NCI-H1105 treated with DMSO at 0.1 percent for 48 hours (cell line): ENCODE measurements at places on chromosomes 6 and 20.

- peak; percentile 63 for DNase-seq
These were observed 5.2 kb downstream of the SIRPA start for GRCh38 chr20:1900321-1900801.

DNA sequence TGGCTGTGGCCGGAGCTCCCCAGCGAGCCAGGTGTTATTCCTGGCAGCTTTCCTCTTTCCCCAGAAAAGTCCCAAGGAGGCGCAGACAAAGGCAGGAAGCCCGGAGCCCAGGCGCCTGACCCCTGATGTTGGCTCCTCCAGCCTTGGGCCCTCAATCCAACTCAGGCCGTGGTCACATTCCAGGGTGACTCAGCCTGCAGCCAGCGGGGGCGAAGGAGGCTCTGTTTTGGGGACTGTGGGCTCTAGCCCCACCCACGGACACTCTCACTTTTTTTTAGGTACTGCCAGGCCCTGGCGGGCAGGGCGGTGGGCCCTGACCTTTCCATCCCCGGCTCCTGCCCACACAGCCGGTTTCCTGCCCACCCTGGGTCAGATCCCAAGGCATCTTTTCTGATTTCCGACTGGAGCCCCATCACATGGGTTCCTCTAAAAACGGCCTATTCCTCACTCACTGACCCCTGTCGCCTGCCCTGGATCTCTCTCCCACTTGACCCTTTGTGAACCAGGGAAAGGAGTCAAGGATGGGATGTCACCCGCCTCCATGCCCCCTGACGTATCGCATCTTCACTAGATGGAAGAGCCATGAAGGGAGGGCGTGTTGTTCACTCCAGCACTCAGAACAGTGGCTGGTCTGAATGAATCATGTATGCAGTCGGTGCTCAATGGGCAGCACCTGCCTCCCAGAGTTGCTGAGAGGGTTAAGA lies 5.5 kb downstream of the PTGIS start:
- DNase-seq = no peak

DNA sequence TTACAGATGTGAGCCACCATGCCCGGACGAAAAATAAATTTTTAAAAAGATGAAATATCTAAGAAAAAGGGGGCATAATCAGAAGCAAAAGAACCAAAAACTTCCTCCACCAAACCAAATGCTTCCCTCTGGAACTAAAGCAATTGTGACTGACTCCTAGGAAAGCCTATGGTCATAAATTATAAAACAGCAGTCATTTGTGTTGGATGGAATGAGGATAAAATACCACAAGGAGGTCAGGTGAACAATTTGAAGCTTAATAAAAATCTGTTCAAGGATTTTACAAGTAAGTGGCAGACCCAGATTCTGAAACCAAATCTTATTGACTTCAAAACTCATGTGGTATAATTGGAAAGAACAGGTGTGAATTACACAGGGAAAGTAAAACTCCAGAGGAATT lies 114.5 kb downstream of the KIF13A start:
- DNase-seq = no peak

DNA sequence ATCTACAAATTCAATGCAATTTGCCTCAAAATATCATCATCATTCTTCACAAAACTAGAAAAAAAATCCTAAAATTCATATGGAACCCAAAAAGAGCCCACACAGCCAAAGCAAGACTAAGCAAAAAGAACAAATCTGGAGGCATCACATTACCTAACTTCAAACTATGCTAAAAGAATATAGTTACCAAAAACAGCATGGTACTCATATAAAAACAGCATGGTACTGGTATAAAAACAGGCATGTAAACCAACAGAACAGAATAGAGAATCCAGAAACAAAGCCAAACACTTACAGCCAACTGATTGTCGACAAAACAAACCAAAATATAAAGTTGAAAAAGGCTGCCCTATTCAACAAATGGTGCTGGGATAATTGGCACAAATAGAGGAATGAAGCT lies 278.1 kb downstream of the TPBG start:
- no peak for DNase-seq

GRCh38 chr6:119499797-119500196 lies 150.2 kb upstream of the MAN1A1 start:
- no peak for DNase-seq

GRCh38 chr6:126002755-126003679 lies 16.7 kb downstream of the TRMT11 start:
- DNase-seq = no peak

DNA sequence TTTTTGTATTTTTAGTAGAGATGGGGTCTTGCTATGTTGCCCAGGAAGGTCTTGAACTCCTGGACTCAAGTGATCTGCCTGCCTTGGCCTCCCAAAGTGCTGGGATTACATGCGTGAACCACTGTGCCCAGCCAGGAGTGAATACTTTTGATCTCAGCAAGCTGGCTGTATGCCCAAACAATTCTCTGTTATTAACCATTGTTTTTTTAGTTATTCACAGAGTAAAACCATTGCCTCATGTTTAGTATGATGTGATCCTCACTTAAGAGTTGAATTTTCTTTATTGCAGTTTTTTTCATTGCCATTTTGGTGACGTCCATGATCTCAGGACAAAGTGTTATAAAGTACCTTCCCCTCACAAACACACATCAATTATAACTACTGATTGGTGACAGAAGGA lies 14.8 kb downstream of the C6orf141 start:
- no peak for DNase-seq

DNA sequence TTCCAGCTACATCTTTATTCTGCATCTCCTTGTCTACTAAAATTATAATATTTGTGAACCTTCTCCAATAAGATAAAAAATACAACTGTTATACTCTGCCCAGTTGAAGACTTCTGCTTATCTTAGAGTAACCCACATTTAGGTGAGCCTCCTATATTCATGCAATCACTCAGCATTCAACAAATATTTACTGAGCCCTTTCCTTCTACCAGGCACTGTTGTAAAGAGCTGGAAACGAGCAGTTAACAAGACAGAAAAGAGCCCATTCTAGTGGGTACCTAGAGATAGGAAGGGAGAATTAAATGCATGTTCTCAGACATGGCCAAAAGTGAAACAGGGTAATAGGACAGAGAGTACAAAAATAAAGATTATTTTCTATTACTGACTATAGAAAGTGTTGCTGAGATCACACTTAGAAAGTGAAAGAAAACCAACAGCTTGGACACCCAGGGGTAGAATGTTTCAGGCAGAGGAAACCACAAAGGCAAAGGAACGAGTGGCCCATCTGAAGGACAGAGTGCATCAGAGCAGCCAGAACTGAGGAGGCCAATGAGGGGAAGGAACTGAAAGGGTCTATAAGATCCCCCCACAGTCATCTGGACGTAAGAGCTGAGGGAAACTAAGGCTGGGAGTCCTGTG lies 50.8 kb upstream of the SMLR1 start:
- no peak for DNase-seq

GRCh38 chr6:136720045-136720770 lies 72.1 kb downstream of the MAP3K5 start:
- no peak for DNase-seq
